ENCODE measurements at places on chromosomes 11 and 22.

GRCh38 chr11:59891781-59892181 lies 13.2 kb downstream of the OOSP3 start:
- peak; percentile 10 for DNase-seq

DNA sequence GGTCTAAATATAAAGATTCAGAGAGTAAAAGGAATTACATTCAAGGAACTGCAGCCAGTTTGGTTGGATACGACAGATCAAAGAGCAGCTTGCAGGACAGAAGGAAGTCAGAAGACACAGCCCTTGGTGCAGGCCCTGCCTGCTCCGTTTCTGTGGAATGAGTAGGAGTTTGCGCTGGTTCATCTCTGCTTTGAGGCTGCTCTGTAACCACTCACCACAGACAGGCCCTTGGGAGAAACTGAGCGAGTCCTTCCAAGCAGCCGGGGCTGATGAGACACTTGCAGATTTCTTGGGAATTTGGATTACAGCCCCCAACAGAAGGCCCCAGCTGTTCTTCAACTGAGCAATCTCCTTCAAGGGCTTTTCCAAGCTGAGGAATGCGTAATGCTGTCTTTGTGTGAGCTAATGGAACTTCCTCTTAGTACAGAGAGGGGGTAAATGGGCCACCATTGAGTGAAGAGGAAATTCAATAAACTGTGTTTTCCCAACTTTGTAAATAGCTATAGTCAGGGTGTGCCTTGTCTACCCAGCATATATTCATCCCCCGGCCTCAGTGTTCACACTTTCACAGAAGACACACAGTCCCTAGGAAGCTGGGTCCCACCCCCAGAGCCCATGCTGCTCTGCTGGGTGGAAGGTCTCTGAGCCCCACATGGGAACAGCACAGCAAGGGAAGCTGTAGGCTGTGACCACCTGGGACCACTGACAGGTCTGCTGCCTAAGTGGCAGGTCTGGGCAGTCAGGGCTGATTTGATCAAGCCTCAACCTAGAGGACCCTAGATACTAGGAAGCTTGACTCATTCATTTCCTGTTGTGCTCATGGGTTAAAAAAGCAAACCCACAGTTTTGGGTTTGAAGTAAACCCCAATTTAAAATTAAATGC lies 16.6 kb downstream of the IL10RA start:
- DNase-seq, result no peak

DNA sequence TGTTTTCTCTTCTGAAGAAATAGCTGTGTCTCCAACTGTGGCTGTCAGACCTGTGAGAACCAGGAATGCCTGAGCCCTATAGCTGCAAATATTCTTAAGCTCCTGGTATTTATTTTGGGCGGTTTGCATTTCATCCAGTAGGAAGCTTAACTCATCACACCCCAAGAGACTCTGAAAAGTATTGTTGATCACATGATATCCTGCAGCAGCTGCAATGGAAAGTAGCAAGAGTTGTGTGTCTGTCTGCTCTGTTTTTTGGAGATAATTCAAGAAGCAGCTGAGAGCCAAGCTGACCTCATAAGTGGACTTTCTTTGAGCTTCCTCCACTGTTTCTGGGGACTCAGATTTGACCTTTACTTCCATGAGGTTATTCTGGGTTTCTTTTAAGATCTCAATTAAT lies 36.4 kb upstream of the MRPL17 start:
- no peak for DNase-seq

GRCh38 chr11:69981119-69981784 lies 96.9 kb upstream of the ANO1 start:
- DNase-seq, result no peak

GRCh38 chr11:64161037-64161436 lies 4.9 kb downstream of the MACROD1 start:
- no peak for DNase-seq

DNA sequence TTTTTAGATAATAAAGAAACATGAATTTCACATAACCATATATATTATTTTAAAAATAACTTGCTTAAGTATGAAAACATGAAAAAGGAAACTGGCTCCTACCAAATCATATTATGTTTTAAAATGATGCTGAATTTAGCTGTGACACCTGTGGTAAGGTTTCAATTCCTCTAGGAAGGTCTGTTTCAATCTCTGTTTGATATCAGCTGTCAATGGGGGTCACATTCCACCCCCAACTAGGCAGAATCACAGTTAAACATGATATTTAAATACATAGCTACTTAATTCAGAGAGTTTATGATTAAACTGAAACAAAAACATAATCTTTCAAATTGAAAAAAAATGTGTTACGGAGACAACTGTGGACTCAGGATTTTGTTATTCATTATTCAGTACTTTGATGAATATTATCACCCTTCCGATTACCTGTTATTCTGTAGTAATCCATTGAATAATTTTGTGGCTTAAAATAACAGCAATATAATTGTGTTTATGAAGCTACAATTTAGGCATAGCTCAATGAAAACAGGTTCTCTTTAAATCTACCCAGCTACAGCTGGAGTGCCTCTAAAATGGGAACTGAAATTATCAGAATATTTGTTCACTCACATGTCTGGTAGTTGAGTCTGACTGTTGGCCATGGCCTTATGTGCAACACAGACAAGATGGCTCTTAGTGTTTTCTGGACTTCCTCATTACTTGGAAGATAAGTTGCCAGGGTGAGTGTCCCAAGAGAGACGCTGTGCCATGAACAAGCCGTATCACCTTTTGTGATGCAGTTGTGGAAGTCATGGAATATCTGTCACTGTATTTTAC lies 244.6 kb upstream of the ANO3 start:
- DNase-seq, result no peak

GRCh38 chr22:17518406-17518805 lies 44.9 kb upstream of the SLC25A18 start:
- DNase-seq, result no peak

DNA sequence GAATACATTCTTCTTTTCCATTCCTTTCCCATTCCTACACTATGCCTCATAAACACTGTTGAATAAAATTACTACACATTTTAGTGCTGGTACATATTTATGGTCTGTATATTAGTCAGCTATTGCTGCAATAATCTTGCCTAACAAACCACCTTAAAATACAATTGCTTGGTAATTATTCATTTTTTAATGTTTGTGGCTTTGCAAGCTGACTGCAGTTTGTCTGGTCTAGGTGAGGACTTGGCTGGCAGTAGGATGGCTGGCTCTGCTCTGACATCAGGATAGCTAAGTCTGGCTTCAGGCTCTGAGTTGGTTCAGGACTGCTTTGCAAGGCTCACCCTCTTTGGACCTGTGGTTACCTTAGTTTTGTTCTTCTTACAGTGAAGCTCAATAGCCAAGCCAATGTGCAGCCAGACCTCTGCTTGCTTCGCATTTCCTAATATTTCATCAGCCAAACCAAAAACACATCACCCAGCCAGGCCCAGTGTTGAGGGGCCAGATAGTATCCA lies 913.4 kb upstream of the RAG2 start:
- peak; percentile 31 for DNase-seq

- peak; percentile 66 for DNase-seq
Measured at GRCh38 chr11:18650859-18651557, 16.9 kb upstream of the SPTY2D1 start.

DNA sequence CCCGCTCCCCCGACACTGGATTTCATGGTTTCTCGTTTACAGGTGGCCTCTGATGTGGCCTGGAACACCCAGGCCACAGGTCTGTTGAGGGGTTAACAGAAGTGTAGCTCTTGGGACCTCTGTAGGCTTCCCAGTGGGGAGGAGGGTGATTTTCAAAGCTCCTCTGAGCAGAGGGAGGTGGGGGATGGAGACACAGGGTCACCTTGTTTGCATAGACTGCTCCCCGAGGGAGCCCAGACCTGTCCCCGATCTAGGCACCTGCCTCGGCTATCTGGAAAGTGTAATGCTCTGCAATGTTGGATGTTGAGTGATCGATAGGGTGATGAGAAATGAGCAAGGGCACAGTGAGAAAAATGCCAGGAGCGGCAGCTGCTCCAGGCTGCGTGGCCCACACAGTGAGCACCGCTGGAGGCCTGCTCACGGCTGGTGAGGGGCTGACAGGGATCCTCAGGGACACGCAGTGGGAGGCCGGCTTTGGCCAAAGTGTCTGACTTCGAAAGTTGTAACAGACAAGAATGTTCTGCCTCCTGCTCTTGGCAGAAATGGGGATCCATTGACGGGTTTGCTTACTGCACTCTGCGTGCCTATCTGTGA lies 594.1 kb downstream of the BRD1 start:
- no peak for DNase-seq

All from GM23248 (cell line).